Stimulated activated CD4-positive, alpha-beta T cell treated with anti-CD3 and anti-CD28 coated beads, Interleukin-12 subunit alpha, Interleukin-12 subunit beta, amount 100 ng/mL, for 48 hours (primary cell): ENCODE measurements at places on chromosomes 4 and X.

DNA sequence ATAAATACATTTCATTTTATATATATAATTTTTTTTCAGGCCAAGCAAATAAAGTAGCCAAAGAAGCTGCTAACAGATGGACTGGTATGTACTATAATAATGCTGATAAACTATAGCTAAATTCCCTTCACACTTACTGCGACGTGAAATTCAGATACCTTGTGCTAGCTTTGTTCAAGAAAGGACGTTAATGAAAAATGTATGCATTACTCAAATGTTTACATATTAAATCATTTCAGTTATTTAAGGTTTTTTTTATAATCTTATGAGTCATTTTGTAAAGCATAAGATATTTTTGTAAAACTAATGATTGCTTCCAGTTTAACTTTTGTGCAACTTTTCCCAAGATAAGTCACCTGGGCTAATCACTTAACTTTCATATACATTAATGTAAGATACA is 57.2 kb upstream of the TMEM131L start:
- no peak for DNase-seq

DNA sequence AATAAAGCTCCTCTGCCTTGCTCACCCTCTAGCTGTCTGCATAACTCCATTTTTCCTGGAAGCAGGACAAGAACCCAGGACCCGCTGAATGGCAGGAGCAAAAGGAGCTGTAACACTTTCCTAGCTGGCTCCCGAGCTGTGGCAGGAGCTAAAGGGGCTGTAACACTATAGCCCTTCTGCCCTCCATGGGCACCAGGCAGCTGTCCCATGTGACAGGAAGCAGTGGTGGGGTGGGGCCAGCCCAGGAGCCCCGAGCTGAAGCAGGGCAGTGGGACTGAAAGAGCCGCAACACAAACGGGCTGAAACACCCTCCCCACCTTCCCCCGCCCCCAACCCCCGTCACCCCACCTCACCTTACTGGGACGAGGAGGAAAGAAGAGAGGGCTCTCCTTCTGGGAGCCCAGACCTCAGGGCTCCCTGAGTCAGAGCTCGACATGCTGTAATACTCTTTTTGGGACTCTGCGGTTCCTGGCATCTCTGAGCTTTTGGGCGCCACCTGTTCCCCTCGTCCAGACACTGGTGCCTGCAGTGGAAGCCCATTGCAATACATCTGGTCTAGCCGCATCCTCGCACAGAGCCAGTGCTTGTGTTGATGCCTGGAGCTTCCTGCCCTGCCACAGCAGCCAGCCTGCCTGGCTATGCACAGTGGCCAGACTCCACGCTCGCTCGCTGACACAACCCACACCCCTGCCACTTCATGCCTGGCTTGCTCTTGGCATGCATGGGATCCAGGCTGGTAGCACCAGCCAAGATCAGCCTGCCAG is 39.4 kb downstream of the PPM1K start:
- no peak for DNase-seq

- DNase-seq: no peak
These were observed 116.8 kb upstream of the UGT8 start for GRCh38 chr4:114481856-114482255.

DNA sequence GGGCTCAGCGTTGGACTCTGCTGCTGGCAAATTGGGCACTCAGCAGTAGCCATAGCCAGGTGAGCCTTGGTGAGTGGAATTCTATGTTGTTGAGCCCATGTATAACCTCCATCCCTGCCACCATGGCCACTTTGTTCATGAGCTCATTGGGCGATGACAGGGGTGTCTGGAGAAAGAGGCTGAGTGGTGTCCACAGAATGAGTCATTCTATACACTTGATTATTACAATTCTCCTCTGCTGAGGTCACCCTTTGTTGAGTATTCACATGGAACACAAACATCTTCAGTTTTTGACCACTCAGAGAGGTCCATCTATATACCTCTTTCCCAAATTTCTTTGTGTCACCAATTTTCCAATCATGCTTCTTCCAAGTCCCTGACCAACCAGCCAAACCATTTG is 1341.7 kb downstream of the PCDH7 start:
- DNase-seq: no peak

- DNase-seq: no peak
These were observed 523.3 kb downstream of the SMARCA1 start for GRCh38 chrX:129000018-129000417.

DNA sequence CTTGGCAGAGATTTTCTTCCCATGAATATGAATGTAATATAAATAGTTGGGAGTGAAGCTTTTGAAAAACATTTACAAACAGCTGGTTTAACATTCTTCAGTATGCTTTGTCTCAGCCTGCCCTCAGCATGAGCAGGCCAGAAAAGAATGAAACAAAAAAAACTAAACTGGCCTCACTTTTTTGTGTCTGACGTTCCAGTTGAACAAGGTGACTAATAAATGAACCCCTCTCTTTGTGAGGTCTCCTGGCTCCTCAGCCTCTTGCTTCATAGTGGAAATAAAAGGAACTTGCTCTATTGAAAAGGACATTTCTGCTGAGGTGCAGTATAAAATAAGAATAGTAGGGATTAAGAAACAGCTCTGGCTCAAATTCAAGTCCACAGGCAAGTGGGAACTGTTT is 9.4 kb downstream of the CHST7 start:
- DNase-seq: no peak

DNA sequence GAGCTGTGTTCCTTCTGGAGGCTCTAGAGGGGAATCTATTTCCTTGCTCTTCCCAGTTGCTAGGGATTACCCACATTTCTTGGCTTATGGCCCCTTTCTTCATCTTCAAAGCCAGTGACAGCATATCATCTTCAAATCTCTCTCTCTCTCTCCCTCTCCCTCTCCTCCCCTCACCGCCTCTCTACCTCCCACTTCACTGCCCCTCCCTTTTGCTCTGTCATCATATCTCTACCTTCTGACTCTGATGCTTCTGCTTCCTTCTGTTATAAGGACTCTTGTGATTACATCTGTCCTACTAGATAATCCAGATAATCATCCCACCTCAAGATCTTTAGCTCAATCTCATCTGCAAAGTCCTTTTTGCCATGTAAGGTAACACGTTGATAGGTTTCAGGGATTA is 93.1 kb upstream of the TEX13D start:
- no peak for DNase-seq

GRCh38 chr4:109913596-109914241 is 1.0 kb downstream of the EGF start:
- no peak for DNase-seq

GRCh38 chr4:16652732-16653305 is 245.6 kb downstream of the LDB2 start:
- no peak for DNase-seq

- no peak for DNase-seq
These were observed 1.7 kb upstream of the USP53 start for GRCh38 chr4:119210775-119211174.
